ENCODE measurements at places on chromosomes 16 and 17.

DNA sequence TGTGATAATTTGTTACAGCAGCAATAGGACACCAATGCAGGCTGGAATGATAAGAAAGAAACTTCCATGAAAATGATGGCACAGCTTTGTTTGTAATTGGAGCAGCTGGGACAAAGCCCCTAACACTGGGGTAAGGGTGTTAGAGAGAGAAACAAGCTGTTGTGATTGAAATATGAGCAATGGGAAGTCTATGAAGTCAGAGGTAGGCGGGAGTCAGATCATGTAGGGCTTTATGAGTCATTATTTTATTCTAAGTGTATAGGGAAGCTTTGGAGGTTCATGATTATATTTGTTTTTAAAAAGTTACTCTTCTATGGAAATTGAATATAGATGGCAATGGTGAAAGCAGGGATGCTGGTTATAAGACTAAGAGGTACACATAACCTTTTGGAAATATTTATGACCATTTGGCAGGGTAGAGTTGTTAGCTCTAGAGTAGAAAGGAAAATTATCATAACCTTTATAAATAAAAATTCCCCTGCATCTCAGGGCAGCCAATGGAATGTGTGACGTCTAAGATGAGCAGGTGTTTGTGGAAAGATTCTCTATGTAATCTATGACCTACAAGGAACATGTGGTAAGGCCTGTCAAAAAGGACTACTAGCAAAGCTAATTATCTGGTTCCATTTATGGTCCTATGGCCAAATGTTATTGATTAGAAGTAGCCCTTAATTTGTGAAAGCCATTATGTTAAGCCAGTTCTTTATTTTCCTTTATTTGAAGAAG, 85.6 kb downstream of the KCNJ2 start:
- DNase-seq, result no peak

- no peak for DNase-seq
These were observed 114.9 kb downstream of the TRIM37 start for GRCh38 chr17:58991718-58992331.

- DNase-seq, result no peak
These were observed 6.4 kb upstream of the GRN start for GRCh38 chr17:44338702-44339101.

- no peak for DNase-seq
These were observed 23.3 kb upstream of the GRB2 start for GRCh38 chr17:75428543-75429469.

DNA sequence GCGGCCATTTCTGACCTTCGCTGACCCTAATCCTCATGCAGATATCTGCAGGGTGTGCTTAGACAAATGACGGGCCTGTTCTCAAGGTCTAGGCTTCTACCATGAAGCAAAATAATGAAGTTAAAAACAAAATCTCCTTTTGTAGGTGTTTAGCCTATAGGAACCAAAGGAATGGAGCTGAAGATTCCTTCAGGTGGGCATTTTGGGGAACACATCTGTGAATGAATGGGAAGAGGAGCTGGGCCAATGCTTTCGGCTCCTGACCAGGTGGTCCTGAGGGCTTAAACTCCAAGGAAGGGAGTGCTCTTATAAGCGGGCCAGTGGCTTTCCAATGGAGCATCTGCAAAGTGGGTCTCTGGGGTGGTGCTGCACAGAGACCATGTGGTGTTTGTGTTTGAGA, 14.1 kb upstream of the IL34 start:
- DNase-seq, result no peak

DNA sequence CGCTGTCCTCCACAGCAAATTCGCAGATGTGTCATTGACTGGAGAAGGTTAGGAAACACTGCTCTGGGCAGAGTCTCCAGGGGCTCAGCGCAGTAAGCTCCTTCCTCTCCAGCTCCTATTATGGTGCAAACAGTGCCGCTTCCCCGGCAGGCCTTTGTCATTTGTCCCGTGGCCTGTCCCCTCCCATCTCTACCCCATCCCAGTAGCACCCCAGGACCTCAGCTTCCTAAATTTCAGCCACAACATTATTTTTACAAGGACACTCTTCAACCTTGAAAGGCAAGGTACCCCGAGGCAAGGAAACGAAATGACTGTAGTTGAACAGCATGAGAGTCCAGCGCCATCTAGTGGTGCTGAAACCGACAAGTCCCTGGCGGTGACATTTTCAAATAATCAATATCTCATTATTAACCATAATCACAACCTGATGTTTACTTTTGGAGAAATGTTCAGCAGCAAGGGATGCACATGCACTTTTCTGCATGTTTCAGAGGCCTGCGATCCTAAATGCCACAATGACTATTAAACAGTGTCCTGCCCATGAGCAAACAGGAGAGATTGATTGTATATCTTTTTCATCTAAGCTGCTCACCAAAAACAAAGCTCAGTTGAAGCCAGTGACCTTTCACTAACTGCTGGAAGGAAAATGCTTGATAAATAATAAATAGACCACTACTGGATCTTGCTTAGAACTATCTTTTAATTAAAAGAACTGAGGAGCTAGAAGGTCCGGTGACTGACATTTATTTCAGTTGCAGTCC, 16.5 kb downstream of the MRPS23 start:
- DNase-seq, result peak; percentile 47

DNA sequence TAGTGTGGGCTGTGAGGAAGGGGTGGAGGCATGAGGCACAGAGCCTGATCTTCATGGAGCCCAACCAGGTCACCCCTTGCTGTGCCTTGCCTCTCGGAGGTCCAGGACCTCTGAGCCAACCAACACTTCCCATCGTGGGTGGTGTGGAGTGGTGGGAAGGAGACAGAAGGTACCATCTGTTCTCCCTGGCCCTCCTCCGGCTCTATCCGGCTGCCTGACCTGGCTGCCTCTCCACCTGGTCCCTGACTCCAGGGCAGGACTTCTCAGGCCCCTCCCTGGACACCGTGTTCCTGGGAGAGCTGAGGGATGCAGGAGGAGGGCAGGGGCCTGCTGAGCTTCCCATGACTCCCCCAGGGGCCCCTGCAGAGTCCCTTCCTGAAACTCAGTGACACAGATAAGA, 3.9 kb downstream of the PDK2 start:
- no peak for DNase-seq

- DNase-seq, result no peak
These were observed 14.7 kb downstream of the RAD51D start for GRCh38 chr17:35104844-35105450.

DNA sequence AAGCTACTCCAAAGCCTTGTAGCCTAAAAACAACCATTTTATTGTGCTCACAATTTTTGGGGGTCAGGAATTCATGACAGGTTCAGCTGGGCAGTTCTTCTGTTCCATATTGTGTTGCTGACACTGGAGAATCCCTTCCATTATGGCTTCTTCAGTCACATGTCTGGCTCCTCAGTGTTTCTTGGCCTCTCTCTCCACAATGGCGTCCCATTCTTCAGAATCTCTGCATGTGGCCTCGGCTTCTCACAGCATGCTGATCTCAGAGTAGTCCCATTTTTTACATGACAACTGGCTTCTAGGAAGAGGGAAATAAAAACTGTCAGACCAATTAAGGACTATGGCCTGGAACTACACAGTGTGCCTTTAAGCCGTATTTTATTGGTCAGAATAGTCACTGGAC, 49.7 kb downstream of the NF1 start:
- DNase-seq, result no peak

Data from iPS DF 19.7 (cell line).